Inflammatory macrophage (primary cell): ENCODE measurements at places on chromosomes 6 and 20.
A peak's percentile ranks its signal among the peaks of the same experiment; 100 is the strongest.

DNA sequence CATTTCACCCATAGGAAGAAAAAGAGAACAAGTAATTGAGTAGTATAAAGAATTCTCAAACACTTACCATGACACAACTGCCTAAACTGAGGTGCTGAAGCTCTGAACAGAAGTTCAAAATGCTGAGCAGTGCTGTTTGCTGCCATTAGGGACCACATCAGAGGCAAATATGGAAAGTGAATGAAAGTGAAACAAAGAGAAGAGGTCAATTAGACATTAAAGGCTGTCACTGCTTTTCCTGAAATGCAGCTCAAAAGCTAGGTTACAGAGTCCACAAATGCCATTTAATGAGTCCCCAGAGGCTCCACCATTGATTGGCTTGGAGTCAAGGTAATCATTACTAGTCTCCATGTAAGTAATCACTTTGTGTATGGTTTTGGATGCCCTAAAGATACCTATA lies 46.1 kb downstream of the POU3F2 start:
- DNase-seq, result peak; percentile 17

DNA sequence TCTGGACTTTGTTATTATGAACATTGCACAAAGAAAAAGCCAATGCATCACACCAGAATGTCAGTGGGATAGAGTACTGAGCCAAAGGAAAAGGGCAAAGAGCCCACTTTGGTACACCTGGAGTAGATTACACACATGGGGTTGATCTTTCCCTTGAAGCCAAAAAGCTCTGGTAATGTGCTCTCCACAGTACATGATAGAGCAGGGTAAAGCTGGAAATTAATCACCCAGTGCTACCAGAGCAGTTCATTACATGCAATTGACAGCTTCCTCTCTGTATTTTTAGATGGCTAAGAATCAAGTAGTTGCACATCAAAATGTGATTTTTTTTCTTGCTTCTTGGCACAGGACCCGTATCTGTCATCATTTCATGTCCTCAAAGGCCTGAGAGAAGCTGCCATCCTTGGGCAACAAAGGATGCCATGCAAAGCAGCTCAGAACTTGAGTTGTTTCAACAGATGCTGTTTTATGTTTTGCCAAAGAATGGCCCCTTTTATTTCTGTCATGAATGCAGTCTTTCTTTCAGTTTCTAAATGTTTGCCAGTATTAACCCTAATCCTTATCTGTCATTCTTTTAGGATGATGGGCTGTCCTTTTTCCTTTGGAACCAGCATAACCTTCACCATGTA lies 88.1 kb downstream of the HDGFL1 start:
- no peak for DNase-seq

DNA sequence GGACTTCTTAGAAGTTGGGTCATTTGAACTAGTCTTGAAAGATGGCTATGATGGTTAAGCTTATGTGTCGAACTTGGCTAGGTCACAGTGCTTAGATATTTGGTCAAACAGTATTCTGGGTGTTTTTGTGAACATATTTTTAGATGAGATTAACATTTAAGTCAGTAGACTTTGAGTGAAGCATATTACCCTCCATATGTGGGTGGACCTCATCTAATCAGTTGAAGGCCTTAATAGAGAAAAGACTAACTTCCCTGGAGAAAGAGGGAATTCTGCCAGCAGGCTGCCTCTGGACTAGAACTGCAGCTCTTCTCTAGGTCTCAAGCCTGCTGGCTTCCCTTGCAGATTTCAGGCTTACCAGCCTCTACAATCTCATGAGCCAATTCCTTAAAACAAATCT lies 76.9 kb downstream of the RCAN2 start:
- DNase-seq, result no peak

DNA sequence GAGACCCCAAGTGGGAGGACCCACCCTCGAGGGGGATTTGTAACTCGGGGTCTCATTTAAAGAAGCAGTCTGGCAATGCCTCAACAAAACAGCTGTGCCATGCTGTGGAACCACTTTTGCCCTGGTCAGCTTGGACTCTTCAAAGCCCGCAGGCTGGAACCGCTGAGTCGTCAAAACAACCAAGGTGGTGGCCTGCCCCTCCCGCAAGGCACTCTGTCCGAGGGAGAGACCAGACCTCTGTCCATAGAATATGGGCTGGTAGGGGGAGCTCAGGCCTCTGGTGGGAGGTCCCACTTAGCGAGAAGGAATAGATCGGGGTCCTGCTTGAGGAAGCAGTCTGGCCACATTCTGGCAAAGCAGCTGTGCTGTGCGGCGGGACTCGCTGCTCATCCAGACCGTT lies 208.1 kb downstream of the BCKDHB start:
- DNase-seq, result no peak

- DNase-seq, result no peak
Observed at GRCh38 chr6:84424956-84425355, 197.5 kb upstream of the CEP162 start.

- no peak for DNase-seq
Observed at GRCh38 chr6:90421666-90422065, 125.0 kb upstream of the BACH2 start.
